ENCODE measurements at places on chromosomes 7 and 10.

- DNase-seq: no peak
These were observed 515.2 kb downstream of the REEP3 start for GRCh38 chr10:64036321-64036930.

- no peak for DNase-seq
These were observed 197.0 kb downstream of the USP6NL start for GRCh38 chr10:11414314-11415038.

DNA sequence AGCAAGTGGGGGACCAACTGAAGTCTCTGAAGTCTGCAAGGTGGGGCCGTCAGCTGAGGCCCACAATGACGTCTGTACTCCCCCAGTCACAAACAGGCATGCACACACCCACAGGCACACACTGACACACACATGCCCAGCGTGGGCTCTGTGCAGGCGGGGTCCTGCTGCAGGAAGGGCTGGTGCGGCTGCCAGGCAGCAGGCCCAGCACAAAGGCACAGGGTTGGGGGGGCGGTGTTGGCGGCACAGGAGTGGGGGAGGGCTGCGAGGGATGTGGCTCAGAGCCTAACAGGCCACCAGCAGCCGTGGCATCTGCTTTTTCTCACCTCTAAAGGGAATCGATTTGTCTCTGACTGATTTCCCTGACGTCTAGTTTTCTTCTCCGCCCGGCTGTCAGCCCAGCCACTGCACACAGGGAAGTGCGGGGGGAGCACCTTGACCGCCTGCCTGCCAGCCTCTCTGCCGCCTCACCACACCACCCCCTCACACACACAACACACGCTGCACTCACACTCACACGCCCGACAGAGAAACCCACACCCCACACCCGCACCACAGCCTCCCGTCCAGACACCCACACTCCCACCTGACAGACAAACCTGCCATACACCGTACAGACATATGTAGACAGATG, 43.5 kb upstream of the ZMIZ1 start:
- DNase-seq: peak; percentile 25

DNA sequence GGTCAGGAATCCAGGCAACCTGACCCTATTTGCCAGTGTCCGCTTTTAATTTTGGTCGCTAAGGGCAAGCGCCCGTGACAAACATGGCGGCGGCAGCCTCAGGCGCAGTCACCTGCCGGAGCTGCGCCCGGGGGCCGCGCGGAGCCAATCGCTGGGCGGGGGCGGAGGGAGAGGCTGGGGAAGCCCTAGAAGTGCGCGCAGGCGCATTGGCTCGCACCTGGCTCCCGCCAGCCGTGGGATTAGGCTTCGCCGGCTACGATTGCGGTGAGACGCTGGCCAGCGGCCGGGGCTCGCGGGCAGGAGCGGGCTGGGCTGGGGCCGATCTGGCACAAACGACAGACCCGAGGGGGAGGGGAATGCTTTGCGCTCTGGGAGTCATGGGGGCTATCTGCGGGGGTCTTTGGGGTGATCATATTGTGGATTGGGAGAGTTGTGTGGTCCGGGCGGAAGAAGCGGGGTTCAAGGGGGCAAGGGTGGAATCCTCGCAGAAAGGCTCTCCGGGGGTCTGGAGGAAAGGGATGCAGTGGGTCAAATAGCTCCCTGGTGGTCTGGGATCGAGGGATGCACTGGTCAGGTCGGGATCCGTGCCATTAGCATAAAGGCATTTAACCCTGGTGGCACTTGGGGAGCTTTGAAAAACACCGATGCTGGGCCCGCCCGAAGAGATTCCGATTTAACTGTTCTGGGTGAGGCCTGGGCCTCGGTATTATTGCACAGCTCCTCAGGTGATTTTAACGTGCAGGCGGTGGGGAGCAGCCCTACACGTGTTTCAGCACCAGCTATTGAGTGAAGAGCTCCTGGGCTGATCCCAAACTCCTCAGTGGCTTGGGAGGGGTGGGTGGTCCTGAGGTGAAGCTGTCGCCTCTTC, 10.1 kb upstream of the C10orf95 start:
- peak; percentile 90 for DNase-seq

DNA sequence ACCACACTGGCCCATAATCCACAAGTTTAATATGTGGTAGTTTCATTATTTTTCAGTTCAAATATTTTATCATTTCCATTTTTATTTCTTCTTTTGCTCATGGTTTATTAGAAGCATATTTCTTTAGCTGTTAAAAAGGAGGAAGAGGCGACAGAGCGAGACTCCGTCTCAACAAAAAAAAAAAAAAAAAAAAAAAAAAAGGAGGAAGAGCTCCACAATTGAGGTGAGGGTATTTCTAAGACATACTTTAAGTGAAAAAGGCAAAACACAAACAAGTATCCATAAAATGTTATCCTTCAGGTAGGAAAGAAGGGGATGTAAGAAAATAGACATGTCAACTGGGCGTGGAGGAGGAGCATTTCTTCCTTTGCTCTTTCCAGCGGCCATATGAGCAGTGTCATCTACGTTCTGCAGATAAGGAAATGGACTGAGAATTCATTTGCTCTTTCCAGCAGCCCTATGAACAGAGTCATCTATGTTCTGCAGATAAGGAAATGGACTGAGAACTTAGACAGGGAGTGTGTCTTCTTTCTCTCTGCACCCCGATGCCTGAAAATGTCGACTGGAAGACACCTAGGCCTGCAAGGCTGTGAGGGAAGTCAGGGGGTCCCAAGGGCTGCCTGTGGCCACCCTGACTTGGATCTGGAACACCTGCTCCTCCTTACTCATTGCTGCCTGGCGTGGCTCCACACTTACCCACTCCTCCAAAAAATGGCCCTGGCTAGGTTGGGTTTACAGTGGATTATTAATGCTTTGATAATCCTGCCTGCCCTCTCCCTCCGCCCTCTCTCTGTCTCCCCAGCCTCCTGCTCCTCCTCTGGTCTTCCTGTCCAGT, 18.9 kb upstream of the RAMP3 start:
- no peak for DNase-seq

DNA sequence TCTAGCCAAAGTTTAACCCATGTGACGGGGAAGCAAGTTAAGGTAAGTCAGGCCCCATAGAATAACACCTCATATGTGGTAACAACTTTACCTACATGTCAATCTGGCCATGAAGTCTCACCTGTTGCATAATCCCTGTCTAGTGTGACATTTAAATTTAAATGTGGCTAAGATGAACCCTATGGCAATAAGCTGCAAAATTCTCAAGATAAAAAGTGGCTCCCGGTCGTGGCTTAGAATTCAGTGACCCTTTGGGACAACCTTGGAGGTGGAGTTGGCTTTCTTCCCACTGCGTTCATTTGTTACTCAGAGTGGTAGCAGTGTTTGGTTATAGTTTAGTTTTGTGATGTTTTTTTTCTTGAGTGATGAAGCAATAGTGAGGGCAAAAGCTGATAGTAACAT, 90.6 kb downstream of the ARID5B start:
- no peak for DNase-seq

GRCh38 chr10:571688-572451, 117.6 kb downstream of the DIP2C start:
- no peak for DNase-seq

- peak; percentile 85 for DNase-seq
These were observed 63.9 kb upstream of the GSDME start for GRCh38 chr7:24821045-24821753.

- DNase-seq: no peak
These were observed 136.6 kb upstream of the RNF32 start for GRCh38 chr7:156504006-156504405.

- no peak for DNase-seq
These were observed 63.3 kb downstream of the ZMIZ1 start for GRCh38 chr10:79131836-79132631.
